Activated T-cell treated with anti-CD3 and anti-CD28 coated beads for 24 hours (primary cell): ENCODE measurements at places on chromosomes 3 and 15.

DNA sequence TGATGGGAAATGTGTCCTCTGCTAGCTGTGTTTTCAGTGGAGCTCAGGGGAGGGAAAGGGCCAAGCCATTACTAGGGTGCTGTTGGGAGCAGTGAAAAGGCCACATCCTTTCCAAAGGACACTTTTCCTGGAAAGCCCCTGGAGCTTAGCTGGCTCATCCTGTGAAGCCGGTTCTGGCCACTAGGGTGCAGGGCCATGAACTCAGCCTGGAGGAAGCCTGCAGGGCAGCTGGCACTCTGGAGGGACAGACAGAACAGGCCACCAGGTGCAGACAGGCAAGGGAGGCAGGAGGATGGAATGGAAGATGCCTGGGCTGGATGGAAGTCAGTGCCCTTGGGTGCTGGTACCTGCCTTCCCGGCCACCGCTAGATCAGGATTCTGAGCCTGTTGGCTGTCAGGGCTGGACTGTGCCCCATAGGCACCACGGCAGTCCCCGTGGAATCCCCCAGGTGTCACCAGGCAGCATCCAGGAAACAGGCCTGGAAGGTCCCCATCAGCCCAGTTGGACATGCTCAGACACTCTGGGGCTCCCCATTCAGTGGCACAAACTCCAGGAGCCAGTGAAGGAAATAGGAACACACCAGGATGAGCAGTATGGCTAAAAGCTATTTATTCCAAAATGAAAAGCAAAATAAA lies 76.2 kb upstream of the C2CD4B start:
- DNase-seq: no peak

DNA sequence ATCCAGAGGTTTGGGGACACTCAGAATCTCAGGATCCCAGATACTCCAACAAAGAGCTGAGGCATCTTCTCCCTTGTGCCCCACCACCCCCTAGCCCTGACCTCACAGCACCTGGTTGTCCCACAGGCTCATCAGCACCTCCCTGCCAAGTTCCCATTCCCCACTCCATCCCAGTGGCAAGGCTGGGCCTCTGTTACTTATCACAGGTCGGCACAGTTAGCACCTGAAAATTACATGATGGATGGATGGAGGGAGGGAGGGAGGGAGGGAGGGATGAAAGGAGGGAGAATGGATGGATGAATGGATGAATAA lies 12.8 kb downstream of the MYL3 start:
- no peak for DNase-seq

- DNase-seq: no peak
These were observed 96.0 kb downstream of the LSM3 start for GRCh38 chr3:14274612-14274936.

GRCh38 chr3:165839296-165840076 lies 2.3 kb upstream of the BCHE start:
- no peak for DNase-seq

- DNase-seq: no peak
These were observed 158.6 kb downstream of the ADAM10 start for GRCh38 chr15:58590926-58591325.
